ENCODE measurements at places on chromosomes 5 and 9.

GRCh38 chr9:126397056-126397455 is 70.4 kb downstream of the MVB12B start:
- peak; percentile 50 for DNase-seq

DNA sequence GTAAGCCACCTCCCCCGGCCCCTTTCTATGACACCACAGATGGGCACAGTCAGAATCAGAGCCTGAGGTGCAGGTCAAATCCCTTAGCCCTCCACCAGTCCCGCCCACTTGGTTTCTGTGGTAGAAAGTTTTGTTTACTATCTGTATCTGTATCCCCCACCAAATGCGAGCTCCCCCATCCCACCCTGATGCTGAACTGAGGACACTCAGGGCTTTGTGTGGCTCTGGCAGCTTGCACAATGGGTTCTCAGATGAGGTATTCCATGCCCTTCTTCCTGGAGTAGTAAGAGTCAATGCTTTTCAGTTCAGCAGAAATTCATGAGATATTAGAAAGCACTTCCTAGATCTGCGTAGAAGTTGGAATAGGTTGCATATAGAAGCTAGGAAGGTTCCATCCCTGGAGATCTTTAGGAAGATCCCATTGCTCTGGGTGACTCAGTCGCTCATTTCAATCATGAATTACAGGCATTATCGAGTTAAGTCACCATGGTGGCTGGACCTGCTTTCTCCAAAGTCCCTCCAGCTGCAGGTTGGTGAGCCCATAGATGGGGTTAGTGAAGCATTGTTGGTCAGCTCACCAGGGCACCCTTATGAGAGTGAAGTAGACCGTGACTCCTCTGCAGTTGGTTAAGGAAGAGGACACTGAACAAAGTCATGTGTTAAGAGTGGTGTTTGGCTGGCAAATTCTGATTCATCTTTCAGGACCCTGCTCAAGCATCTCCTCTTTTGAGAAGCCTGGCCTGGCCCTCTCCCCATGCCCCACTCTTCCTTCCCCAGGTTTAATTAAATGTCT is 10.6 kb upstream of the KCNIP1 start:
- no peak for DNase-seq

- no peak for DNase-seq
Measured at GRCh38 chr5:146761811-146762210, 116.7 kb downstream of the PPP2R2B start.

- no peak for DNase-seq
Measured at GRCh38 chr9:135051316-135052038, 36.0 kb upstream of the OLFM1 start.

DNA sequence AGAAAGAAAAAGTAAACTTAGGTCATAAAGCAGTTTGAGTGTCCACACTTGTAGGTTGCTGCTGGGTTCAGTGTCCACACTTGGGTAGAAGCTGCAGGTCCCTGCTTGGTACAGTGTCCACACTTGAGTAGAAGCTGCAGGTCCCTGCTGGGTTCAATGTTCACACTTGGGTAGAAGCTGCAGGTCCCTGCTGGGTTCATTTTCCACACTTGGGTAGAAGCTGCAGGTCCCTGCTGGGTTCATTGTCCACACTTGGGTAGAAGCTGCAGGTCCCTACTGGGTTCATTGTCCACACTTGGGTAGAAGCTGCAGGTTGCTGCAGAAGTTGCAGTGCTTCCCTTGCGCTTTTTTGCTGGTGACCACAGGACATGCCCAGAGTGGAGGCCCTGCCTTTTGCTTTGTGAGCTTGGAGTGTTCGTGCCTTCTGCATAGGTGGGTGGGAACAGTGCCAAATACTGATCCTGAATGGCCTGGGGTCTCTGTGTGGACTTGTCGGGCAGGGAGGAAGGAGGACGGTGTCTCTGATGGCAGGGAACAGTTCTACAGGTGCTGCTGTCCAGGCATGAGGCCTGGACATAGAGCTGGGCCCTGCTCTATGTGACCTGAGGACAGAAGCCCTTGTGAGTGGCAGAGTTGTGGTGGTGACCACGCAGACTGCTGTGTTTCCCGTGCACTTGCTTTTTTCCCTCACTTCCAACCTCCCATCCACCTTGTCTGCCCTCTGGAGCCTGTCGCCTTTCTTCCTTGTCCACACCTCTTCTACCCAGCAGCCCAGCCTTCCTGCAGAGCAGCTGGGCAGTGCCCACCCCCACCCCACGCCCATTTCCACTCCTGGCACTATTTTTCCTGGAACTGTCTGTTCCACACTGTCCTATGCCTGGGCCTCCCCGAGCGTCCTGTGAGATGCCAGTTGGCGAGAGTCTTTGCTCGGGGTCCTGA is 120.8 kb downstream of the EHMT1 start:
- DNase-seq, result no peak

DNA sequence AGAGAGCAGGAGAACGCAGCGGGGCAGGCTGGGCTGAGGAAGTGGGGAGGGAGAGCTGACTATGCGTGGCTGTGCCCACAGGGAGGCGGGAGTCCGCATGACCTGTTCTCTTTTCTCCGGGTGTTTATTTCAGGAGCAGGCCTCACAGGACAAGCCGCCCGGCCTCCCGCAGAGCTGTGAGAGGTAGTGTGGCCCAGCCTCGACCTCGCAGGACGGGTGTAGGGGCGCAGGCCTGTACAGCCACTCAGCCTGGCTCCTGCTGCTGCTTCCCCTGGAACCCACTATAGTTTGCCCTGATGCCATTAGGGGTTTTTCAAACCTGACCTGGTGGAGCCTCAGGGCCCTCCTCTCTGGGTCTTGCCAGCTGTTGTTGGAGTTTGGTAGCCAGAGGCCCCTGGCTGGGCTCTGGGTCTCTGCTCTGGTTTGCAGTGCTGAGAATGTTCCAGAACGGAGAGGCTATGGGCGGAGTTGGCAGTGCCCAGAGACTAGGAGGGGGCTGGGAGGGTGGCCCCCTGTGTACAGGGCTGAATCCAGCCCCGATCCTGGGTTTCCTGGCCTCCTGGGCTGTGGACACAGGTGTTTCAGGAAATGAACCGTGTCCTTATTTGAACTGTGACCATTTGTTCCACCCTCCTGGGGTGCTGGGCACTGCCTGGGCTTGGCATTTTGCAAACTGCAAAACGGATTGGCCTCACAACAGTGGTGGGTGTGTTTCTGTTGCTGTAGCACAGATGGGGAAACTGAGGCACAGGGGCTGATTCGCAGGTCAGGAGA is 78.8 kb downstream of the WNK2 start:
- DNase-seq, result no peak

GRCh38 chr9:22005702-22006606 is 3.2 kb downstream of the CDKN2B start:
- no peak for DNase-seq

GRCh38 chr9:114680259-114681001 is 1.6 kb downstream of the TEX48 start:
- DNase-seq, result no peak

DNA sequence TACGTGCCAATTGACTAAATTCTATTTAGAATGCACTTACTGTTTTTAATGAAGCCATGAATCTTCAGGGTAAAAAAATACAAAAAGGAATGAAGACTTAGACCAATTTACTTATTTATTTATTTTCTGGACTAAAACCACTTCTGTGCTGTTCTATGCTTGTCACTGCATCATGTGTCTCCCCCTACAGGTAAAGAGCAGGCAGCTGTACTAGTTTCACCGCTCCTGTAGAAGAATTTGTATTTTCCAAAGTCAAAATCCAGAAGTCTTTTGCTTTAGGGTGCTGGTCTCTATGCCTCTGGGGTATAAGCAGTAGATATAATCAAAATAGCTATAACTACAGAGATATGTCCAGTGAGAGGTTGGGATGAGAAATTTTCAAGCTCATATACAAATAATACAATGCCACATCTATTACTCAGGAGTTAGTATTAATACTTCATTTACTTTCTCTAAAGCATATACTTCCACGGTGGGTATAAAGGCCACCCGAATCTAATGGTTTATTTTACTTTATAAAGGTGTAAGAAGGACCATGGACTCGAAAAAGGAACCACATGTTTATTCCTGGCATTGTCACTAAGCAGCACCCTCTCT is 591.5 kb downstream of the RAB3C start:
- peak; percentile 7 for DNase-seq

GRCh38 chr9:113644321-113644720 is 180.8 kb downstream of the RGS3 start:
- DNase-seq, result no peak

DNA sequence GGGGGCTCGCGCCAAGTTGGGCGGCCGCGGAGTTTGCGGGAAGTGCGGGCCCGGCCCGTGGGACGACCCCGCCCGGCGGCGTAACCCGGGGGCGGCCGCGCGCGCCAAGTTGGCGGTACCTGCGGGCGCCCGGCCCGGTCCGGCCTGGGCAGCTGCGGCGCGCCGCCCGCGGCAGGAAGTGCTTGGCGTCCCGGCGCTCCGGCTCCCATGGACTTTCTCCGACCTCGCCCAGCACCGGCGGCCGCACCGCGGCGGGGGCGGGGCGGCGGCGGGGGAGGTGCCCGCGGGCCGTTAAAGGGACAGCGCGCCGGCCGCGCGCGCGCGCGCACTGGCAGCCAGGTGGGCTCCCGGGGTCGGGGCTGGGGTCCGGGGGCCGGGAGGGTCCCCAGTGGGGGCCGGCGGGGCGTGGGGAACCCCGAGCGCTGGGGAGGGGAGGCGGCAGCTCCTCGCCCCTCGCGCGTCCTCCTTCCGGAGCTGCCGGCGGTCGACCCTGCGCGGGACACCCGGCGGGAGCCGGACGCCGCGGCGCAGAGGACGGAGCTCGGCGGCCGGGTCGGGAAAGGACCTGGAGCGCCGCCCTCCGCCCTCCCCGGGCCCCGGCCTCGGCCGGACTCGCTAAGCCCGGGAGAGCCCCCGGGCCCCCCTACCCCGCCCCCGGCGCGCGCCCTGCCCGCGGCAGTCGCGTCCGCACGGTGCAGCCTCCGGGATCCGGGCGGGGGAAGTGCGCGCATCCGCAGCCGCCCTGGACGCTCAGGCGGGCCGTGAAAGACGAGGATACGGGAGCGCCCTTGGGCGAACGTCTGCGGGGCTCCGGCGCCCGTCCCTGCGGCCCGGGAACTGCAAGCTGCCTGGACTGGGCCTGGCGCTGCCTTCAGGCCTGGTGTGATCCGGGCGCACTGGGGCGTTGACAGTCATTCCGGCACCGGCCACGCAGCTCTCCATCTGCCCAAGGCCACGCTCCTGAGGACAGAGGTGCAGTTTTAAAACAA is at the start of gene NACC2:
Gene NACC2, minus strand, starts transcription at position 220 of the 989 bp plus-strand sequence. CDS start 44,768 bp downstream, outside the sequence.
- peak; percentile 34 for DNase-seq

- no peak for DNase-seq
Measured at GRCh38 chr9:17588941-17589340, 10.1 kb downstream of the SH3GL2 start.

DNA sequence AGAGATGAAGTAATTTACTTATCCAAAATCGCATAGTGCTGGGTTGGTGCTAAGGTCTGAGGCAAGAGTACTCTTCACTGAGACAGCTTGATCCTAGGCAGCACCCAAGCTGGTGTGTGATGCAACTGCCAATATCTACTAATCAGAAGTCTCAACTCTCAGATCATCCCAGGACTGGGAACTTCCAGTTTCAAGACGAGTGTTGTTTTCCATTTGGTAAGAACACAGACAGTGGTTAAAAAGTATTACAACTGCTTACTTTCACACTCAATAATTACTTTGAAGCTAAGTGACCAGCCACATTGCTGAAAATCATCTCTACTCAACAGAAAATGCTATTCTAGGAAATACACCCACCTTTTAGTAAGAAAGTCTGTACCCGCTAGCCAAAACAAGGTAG is 45.3 kb downstream of the FBXW11 start:
- no peak for DNase-seq

DNA sequence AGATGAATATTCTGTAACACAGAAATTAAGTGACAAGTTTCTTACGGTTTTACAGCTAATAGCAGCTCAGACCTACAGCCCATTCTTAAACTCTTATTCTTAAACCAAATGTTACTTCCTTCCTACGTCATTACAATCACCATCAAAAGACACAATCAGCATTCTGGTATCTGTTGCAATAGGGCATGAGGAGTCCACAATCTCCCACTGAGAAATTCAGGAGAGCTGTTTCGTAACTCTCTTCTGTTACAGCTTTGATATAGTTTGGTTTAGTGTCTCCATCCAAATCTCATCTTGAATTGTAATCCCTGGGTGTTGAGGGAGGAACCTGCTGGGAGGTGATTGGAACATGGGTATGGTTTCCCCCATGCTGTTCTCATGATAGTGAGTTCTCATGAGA is 163.4 kb downstream of the GAS1 start:
- DNase-seq, result no peak

GRCh38 chr5:109837231-109837861 is 147.6 kb downstream of the MAN2A1 start:
- DNase-seq, result no peak

DNA sequence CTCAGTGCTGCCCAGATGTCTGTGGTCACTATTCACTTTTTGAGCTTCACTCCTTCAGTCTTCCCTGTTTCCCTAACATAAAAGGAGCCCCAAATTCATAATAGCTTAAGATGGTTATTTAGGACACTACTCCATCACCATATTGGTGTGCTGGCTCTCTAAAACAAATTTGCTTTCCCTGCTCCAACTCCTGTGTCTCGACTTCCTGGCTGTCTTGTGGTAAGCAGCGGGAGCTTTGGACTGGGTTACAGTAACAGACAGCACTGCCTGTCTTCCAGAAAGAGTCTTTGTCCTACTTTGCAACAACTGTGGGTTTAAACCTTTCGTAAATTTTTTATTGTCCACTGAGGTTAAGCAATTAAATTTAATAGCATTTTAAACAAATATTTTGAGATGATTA is 389.4 kb downstream of the CDH9 start:
- no peak for DNase-seq

- DNase-seq, result no peak
Measured at GRCh38 chr9:135704483-135704882, 2.5 kb downstream of the KCNT1 start.

DNA sequence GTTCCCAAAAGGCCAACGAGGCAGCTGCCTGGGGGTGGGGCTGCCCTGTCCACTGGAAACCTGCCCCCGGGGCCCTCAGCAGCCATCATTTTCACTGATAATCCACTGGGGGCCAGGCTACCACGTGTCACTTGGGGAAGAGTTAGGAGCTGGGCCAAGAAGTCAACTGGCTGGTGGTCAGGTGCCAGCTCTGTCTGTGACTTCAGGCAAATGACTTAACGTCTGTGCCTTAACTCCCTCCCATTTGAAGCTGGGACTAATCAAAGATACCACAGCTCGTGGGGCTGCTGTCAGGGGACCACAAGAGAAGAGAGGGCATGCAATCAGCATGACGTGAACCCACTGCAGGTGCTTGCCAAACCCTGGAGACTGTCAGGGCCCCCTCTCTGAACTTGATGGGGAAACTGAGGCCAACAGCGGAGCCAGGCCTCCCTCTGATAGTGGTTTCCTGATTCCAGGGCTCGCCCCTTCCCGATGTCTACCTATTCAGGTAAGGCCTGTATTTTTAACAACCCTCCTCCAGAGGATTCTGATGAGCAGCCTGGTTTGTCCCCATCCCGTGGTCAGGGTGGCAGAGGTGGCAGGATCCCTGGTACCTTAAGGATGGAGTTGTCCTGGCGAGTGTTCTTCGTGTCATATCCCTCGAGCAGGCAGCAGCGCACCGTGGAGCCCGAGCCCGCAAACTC is 12.3 kb upstream of the DPM2 start:
- no peak for DNase-seq

GRCh38 chr5:78953092-78953800 is 31.9 kb downstream of the ARSB start:
- DNase-seq, result no peak
